ENCODE measurements at places on chromosomes 7 and 10.

- no peak for DNase-seq
Observed at GRCh38 chr7:101104799-101105198, 19.5 kb downstream of the TRIM56 start.

DNA sequence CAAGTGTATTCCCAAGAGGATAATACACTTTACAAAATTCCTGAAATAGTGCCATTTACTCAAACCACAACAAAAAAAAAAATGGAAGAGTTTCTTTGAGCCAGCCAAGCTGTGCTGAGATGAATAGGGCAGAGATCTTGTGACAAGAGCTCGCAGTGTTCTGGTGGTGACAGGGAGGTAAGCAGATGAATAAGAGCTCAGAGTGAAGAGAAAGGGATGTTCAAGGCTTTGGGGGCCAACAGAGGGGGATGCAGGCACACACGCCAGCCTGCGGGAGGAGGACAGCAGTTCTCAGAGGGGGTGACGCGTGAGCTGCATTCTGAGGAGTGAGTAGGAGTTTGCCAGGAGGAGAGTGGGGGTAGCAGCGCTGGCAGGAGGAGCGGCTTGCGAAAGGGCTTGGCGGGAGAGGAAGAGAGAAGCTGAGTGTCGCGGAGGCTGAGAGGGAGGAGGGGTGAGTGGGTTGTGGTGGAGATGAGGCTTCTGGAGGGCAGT, 194.4 kb upstream of the IMMP2L start:
- no peak for DNase-seq

GRCh38 chr7:2833083-2833910, 10.8 kb downstream of the GNA12 start:
- DNase-seq, result no peak

GRCh38 chr10:53638006-53638405, 865.4 kb upstream of the MBL2 start:
- DNase-seq, result no peak

- DNase-seq, result no peak
Observed at GRCh38 chr7:53542157-53542556, 506.7 kb downstream of the POM121L12 start.

DNA sequence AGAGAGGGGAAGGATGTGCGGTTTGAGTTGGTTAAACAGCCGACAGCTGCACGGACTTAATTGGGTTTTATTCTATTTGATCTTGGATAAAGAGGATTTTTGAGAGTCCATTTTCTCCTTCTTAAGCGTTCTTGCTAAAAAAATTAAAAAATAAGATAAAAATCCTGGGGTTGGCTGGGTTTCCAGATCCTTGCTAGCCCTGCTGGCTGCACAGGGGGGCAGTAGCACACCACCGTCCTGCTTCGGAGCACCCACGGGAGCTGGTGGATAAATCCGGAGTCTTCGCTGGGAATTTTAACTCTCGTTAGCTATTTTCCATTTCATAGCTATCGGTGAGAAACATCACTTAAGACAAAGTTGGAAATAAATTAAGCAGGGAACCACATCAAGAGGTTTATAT, 792.0 kb downstream of the TYW1 start:
- DNase-seq, result no peak

GRCh38 chr7:94301024-94301586, 93.6 kb upstream of the COL1A2 start:
- DNase-seq, result no peak

DNA sequence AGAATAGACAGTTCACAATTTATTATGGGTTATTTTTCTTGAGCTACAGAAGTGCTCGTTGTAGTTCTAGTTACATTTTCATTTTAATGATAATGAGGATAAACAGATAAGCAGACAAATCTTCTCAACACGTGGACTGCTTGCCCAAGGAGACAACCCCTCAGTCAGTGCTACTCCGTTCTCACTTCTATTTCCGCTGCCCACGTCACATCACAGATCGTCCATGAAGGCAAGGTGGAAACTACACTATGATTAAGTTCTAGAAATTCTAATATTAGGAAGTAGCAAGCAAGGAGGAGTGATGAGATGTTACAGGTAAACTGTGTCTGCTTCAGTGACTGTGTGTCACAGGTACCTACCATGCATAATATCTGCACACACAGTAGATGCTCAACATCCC, 210.5 kb downstream of the CHCHD3 start:
- no peak for DNase-seq

DNA sequence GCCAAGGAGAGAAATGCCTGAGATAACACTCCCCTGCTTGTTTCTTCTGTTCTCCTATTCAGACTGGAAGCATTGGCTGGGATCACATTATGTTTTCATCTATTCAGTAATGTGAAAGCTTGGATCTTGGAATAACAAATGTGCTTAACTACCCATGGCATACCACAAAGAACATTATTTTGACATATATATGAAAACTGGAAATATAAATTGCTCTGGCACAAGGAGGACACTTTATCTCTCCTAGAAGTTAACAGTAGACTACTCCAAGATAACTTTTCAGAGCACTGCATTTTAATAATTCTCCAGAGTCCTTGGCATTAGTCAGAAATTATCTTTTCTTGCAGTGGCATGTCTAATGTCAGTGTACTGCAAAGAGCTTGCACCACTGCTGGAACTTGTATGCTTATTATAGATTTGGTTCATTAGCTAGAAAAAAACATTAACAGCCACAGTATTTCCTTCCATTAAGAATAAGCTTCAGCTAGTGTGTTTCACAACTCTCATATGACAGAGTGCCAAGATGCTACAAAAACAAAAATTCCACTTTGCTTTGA, 169.3 kb upstream of the LRRN3 start:
- no peak for DNase-seq

DNA sequence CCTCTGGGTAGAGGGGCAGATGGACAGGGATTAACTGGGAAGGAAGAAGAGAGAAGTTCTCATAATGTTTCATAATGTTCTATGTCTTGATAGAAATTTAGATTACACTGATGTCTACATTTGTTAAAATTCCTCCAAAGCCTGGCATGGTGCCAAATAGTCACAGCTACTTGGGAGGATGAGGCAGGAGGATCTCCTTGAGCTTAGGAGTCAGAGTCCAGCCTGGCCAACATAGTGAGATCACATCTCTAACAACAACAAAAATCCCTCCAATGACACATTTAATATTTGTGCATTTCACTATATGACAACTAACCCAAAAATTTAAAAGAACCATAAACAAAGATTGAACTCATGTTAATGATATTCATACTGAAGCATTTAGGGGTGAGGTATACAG, 33.0 kb upstream of the PPP1R3C start:
- no peak for DNase-seq

- DNase-seq, result peak; percentile 9
Observed at GRCh38 chr7:121126801-121127534, 138.5 kb downstream of the CPED1 start.

GRCh38 chr10:122075171-122075570, 86.2 kb downstream of the TACC2 start:
- no peak for DNase-seq

DNA sequence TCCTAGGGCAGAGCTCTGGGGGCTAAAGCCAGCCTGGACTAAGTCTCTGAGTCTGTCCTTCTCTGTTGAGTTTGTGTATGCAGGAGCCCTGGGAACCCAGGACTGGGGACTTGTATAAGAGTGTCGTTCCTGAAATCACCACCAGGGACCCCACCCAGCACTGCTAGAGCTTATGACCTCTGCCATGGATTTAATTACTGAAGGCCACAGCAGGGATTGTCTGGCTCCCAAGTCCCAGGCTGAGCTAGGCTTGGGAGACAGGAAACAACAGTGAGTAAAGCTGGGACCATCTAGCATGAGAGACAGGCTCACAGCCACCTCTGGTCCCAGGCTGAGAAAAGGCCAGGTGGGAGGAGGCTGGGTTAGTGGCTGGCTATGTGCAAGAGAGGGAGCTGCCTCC, 1.4 kb upstream of the TSPAN15 start:
- no peak for DNase-seq

- no peak for DNase-seq
Observed at GRCh38 chr7:156577645-156578577, 62.7 kb upstream of the RNF32 start.

- no peak for DNase-seq
Observed at GRCh38 chr7:108810756-108811385, 241.2 kb downstream of the DNAJB9 start.

- DNase-seq, result no peak
Observed at GRCh38 chr7:34825221-34825620, 167.2 kb downstream of the NPSR1 start.

DNA sequence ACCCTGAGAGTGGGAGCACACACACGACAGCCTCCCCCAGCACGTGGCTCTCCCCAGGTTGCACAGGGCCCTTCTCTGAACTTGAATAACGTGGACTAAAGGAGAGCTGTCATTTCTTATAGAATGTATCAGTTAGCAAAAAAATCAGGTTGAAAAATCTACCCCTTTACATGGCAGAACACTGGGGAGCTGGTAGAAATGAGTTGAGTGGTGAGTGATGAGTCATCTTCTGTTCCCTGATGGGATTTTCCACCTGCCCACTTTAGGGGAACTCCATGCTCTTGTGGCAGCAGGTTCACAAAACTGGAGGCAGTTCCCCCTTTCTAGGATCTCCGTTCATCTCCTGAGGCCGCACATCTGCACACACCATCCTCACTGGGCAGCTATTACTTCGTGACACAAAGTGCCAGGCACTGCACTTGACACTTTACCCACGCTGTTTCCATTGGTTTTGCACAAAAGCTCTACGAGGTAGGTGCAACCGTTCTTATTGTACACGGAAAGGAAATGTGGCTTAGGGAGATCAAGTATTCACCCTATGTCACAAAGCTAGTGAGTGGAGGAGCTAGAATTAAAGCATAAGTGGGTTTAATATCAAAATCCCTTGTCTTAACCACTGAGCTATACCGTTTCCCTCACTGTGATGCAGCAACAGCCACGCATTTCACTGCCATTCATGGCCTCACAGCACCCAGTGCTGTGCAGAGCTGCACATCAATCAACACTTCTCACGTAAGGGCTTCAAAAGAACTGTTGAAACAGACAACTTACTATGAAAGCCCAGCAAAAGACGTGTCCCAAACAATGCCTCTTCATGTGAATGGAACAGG, 80.2 kb downstream of the RNF216 start:
- no peak for DNase-seq

GRCh38 chr7:5360451-5360850, 63.2 kb downstream of the TNRC18 start:
- no peak for DNase-seq

- no peak for DNase-seq
Observed at GRCh38 chr7:153657182-153657800, 394.9 kb upstream of the DPP6 start.

DNA sequence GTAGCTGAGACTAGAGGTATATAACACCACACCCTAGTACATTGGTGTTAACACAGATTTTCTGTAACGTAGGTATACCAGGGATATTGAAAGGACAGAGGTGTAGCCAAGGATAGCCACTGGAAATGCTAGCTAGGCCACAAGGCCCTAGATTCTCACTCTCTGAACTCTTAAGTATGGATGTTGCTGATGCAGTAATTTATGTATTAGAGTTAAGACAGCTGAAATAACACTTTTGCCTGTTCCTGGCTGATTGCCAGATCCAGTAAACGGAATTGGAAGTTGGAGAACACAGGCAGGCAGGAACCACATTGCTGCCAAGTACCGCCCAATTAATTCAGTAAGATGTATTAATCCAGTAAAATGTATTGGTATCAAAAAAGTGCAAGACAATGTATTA, 1.8 kb downstream of the CALU start:
- DNase-seq, result no peak

DNA sequence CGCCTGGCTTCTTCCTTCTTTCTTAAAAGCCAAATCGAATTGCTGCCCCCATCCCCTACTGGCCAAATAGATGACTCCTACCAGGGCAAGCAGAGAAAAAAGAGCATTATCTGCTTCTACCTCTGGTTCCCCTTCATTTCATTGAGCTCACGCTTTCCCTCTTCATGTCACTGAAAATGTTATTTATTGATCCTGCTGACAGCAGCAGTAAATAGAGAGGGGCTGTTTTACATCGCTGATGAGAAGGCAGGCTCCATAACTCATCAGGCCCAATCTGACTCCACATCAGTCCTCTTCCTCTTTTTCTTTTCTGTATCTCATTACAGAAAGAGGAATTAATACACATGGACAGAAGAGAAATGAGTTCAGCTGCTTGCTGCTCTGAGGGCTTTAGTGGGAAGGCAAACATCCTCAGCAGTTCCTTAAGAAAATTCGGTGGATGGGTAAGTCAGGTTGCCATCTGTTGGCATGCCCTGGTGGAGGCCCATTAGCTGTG, 904.1 kb downstream of the KCNMA1 start:
- DNase-seq, result no peak

DNA sequence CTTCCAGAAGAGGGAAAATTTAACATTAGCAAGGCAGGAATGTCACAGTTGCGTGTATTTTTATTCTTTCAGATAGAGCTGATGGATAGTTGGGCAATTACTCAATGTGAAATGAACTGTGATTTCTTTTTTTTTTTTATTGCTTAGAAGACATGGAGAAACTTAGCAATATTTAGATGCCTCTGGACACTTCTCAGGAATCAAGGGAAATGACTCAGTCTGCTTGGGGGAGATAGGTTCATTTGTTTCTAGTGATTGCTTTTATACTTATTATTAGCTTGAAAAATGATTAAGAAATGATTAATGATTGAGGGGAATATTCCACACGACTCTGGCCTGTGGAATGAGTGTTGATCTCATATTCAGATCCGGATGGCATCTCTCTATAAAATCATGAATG, 33.1 kb upstream of the TBX20 start:
- no peak for DNase-seq

DNA sequence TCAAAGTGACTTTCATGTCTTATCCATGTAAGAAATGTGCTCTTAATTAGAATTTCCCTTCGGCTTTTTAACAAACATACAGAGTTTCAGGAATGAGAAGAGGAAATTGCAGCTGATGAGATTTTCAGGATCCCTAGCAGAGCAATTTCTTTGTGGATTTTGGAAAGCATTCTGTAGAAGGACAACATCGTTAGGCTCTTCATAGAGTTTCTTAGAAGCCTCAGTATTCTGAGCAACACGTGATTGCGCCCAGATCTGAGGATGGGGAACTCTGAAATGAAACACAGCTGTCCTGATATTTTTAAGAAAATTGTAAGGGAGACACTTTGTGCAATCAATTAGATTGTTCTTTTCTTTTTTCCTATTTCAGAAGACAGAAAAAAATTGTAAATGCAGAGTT, 85.8 kb downstream of the LHFPL3 start:
- DNase-seq, result no peak

- no peak for DNase-seq
Observed at GRCh38 chr10:24824124-24824523, 100.4 kb upstream of the ARHGAP21 start.

GRCh38 chr7:19111474-19112273, 5.8 kb downstream of the TWIST1 start:
- DNase-seq, result no peak

Data from NCI-H2081 treated with DMSO at 0.1 percent for 48 hours (cell line).